Uterus (tissue), 4 donors: ENCODE measurements at places on chromosomes 1 and 21. TPM values are rescaled to one million over a fixed set of nuclear protein-coding genes. Genes with fewer than 3 reads are reported as not detected.

The FCGR2B gene
- total RNA-seq: 2.6 TPM

The AMY1B gene
- total RNA-seq: 1.1 TPM

GRCh38 chr1:10897321-10897980, 101.0 kb upstream of the CASZ1 start:
- H3K4me1 ChIP-seq: no peaks in the 10 kb centered on the region
- DNase-seq: no peak
- H3K36me3 ChIP-seq: no peaks in the 10 kb centered on the region
- no peaks in the 10 kb centered on the region for H3K27me3 ChIP-seq

- no peaks in the 10 kb centered on the region for H3K27me3 ChIP-seq
- peaks cover 3% of the 10 kb centered on the region for H3K4me1 ChIP-seq
- no peaks in the 10 kb centered on the region for H3K36me3 ChIP-seq
- DNase-seq: peak; percentile 50
- H3K27ac ChIP-seq: peak overlapping the region; percentile 99
Measured at GRCh38 chr21:42009018-42009830, 936 bp downstream of the ZBTB21 start.
